Epithelial cell of esophagus (primary cell): ENCODE measurements at places on chromosomes 7 and 10.

- no peak for DNase-seq
Measured at GRCh38 chr10:86344714-86345161, 21.9 kb downstream of the GRID1 start.

DNA sequence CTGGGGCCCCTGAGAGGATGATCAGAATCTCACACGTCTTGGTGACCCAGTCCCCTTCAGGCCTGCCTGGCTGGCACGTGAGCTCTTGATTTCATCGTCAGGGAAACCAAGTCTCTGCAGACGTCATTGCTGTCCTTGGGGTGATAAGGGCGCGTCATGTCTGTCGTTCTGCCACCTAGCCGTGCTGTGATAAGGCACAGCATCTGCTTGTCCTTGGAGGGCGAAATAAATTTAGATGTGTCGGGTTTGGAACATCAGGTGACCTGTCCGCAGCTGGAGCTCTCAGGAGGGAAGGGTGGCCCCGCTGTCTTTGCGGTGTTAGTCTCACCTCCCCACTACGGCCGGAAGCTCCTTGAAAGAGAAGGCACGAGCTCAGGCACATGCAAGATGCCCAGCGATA lies 129.2 kb downstream of the GRK5 start:
- DNase-seq: no peak

DNA sequence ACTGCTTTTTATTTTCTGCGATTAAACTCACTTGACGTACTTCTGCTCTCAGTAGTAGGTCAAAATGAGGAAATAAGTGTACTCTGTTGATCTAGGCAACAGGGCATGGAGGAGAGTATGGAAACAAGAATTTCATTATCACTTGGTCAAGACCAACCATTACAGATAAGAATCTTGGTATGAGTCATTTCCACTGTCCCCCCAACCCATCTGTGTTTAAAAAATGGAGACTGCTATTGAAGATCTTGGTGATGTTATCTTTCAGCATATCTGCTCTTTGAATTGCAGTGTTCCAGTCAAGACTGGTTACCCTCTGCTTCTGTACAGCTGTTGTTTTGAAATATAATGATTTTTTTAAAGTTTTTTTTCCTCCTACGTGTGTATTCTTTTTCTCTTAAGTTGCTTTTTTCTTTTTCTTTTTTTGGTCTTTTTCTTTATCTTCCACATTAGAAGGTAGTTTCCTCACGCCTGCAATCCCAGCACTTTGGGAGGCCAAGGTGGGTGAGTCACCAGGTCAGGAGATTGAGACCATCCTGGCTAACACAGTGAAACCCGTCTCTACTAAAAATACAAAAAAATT lies 11.7 kb downstream of the STAM start:
- no peak for DNase-seq

- no peak for DNase-seq
Measured at GRCh38 chr10:49595713-49596492, 14.2 kb upstream of the SLC18A3 start.

GRCh38 chr7:2497500-2498336 lies 21.5 kb upstream of the GRIFIN start:
- no peak for DNase-seq

DNA sequence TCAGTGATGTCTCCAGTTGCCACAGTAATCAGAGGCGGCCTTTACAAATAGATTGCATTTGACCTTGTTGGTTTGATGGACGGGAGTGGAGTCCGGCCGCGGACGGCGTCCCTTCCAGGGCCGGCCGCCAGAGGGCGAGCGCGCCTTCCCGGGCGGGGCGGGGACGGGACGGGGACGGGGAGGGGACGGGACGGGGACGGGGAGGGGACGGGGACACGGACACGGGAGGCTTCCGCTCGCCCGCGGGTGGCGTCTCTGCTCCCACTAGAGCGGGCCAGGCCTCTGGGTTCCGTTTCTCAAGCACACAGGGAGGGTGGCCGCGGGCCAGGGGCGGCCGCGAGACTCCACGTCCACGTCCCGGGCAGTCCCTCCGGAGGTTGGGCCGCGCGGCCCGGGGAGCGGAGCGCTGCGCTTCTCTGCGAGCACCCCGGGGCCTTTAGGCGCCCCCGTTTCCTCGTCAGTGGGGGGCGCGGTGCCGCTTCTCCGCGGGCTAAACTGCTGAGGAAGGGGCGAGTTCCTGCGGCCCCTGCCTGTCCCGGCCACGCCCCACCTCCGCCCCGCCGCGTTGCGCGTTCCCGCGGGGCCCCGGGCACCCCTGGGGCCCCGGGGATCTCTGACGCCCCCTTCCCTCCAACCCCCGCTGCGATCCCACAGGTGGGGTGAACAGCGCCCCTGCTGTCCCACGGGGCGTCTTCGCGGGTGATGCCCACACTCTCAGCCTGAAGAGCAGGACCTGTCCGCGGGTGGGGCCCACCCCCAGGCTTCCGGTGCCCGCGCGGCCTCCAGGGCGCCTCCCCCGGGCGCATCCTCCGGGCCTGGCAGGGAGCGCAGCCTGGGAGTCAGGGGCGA lies 84.2 kb upstream of the MKI67 start:
- peak; percentile 34 for DNase-seq

DNA sequence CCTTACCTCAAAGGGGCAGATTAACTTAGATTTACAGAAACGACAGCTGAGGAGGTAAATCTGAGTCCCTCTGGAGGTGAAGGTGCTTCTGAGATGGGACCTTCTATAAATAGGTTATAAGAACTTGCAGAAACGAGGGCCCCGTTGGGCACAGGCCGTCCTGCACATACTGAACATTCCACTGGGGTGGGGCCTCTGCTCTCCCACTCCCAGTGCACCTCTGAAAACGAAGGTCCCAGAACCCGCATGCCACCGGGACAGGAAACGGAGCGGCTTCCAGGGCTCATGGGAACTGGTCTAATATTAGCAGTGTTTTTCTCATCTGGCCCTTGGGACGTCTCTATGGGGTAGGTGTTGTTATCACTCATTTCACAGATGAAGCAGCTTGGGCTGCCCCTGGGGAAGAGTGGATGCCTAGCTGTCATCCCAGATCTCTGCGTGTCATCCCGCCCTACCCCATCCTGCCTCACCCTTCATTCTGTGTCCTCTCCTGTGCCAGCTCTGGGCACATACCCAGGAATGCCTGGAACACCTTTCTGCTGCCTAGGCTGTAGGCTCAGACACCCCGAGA lies 19.6 kb downstream of the C10orf62 start:
- DNase-seq: peak; percentile 4

DNA sequence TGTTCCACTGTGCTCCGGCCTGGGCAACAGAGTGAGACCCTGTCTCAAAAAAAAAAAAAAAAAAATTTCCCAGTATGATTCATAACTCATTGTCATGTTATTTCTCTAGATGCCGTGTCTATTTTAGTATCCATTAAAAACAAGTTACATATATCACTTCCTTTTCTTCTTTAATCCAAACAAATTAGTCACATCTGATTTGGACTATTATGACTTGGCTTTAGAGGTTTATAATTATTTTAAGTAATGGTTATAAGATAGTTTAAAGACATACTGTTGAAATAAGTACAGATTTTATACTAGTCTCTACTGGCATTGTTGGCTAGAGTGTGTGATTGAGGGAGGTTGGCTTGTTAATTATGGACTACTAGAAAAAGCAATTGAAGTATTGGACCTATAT lies 53.3 kb downstream of the ZMYND11 start:
- DNase-seq: no peak

DNA sequence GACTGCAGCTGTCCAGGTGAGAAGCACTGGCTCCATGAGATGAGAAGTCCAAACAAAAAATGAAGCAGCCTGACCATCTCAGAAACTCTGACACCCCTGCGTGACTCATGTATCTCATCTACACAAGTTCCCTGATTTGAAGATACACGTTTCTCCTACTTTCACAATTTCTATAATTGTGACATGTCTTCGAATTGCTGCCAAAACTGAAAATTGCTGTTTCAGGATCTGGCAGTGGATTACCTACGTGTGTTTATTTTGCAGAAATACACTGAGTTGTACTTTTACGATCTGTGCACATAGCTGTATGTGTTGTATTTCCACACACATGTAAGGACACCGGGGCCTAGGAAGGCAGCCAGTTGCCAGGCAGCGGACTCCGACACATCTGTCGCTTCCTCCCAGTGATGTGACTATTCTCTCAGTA lies 53.2 kb downstream of the LARP4B start:
- peak; percentile 5 for DNase-seq

DNA sequence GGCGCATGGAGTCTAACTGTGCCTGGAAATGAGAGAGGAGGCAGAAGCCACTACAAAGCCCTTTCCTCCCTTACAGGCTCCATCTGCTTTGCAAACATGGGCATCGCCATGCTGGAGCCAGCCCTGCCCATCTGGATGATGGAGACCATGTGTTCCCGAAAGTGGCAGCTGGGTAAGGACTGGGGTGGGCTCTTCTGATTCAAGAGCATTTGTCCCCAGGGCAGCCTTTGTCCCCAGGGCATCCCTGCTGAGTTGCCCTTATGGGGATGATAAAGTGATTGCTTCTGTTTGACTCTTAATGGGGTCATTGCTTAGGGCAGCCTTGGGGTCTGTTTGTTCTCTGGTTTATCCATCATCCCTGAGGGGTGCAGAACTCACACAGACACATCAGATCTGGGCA lies 16.8 kb downstream of the SLC18A2 start:
- DNase-seq: no peak

DNA sequence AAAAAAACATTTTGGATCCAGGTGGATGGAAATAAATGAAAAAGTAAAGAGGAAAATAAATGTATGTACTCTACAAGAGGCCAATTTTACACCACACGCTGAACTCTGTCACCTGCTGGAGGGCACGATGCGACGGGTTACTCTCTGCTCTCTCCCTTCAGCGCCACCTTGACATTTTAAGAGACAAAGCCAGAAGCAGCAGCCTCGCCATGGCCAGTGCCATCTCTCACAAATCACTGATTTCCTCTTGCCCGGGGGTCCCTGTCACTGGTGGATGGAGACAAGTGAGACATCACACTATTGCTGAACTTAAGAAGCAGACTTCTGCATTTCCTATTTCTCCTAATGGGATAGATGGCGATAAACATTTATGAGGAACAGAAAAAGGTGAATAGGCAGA lies 190.0 kb downstream of the ZMYND11 start:
- no peak for DNase-seq

DNA sequence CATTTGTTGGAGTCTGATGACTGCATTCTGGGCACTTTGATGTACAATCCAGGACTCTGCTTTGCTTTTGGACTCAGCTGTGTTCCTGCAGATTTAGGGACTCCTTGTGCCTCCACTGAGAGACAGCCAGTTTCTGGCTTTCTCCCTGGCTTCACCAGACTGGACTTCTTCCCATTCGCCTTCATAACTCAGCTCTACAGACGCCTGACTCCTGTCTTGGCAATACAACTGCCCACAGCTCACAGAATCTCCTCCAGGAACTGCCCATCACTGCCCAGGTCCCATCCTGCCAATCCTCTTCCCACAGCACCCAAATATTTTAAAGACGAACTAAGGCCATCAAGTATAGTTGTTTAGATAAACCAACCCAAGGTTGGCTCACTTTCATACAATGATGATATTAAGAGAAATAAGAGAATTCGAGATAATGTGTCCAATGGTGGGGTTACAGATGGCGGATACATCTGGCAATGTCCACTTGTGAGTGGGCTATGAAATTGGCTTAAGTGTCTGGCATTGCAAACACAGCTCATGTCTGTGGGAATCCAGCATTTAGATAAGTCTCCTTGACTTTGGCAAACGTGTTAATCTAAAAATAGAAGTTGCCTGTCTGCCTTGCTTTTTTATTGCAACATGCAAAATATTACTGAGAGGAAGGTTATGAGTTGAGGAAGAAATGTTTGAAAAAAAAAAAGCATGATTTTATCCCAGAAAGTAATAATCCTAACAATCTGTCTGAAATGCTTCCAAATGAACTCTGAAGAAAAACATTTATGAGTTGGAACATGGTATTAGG lies 95.1 kb downstream of the ITGA8 start:
- no peak for DNase-seq

DNA sequence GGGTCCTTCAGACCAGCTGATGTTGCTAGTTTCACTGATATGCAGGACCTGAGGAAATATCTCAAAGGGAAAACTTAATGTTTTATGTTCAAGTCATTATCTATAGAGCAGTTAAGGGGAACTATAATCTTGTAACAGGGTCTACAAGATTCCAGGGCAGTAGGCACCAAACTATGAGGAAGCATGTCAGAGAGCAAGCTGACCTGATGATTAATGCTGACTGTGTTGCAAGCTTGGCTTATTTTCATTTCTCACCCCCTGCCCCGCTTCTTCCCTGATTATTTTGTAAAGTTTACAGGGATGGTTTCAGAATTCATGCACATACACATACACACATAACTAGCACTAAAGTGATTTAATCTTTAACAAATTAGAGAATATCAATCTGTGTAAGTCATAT lies 84.3 kb upstream of the CACNA2D1 start:
- peak; percentile 47 for DNase-seq

DNA sequence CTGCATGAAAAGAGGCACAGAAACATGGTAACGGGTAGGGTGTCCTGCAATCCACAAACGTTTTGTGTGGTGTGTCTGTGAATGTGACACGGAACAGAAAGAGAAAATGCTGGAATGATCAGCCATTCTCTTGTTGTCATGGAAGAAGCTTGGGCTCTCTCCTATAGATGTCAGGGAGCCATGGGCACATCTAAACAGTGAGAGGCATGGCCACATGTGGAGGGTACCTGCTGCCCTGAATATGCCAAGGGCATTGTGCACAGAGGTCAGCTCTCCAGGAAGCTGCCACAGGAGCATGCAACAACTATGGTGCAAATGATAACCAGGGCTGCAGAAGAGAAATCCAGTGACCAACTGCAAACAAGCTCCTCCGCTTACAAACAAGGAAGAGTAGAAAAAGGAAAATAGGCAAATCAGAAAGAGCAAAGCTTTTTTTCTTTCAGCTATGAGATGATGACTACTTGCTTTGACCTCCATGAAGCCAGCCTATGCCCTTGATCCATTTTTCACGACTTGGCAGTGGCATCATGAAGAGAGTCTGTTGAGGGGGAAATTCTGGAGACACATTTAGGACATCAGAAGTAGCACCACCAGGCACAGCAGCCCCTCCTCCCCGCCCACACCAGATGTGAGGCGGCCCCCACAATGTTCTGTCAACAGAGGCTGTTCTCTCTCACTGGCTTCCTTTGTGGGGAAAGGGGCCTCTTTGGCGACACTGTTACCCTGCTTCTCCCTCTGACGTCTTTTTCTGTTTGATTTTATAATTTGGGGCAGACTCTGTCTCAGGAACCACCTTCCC lies 4.8 kb upstream of the PDE1C start:
- no peak for DNase-seq

DNA sequence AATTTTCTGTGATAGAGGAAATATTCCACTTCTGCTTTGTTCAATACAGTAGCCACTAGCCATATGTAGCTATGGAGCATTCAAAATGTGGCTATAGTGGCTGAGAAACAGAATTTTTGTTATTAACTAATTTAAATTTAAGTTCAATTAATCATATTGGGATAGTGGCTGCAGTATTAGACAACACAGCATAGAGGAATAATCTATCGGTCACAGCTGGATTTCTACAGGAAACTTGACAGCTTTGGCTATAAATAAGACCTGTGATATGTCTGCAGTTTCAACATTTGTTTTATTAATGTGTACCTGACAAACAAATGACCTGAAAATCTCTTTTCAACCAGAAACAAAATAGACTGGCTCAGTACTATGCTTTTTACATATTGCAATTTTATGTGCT lies 953.2 kb downstream of the CNTNAP2 start:
- DNase-seq: no peak
